ENCODE measurements at places on chromosomes 6 and 20.

DNA sequence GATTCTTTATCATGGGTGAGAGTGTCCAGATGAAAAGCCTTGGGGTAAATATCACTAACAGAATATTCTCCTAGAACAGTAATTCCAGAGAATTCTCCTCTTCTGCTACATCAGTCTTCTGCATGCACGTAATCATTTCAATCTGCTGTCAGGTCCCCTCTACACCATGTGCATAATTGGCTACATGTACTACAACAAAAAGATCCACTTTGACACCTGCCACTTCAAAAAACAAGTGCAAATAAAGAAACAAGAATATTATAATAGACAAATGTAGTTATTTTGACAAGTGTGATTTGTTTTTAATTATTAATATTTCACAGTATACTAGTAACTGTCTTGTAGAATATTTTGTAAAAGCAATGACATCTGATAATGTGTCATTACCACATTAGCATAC, 154.2 kb downstream of the SAMD5 start:
- no peak for ATAC-seq

- ATAC-seq: no peak
Observed at GRCh38 chr6:159620947-159621346, 72.1 kb downstream of the SOD2 start.

DNA sequence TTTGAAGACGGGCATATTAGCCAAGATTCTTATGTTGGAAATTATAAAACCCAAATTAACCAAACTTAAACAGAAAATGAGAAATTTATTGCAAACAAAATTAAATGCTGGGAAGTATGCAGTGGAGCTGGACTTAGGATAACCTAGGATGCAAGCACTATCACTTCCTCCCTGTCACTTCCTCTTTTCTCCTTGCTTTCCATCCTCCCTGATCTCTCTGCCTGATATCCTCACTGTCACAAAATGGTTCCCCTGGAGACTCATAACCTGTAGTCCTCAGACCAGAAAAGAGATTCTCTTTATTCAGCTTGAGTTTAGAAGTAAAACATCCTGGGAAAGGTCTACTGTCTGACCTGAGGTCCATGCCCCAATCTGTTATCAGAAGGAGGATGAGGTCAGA, 7.4 kb upstream of the KLHL32 start:
- ATAC-seq: no peak

DNA sequence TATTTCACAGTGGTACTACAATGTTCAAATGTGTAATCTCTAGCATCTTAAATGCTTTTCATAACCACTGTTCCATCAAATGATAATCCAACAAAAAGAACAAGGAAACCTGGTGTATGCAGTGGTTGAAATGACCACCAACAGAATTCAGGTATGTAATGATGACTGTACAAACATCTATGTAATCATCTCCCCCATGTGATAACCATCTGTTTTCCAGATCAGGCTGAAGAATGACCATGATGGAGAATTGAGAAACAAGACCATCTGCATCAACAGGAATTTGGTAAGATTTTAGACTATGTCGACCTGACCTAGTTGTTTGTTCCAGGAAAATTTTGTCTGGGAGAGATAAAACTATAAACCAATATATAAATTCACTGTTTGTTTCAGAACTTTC, 81.3 kb upstream of the ASCC3 start:
- ATAC-seq: no peak

- no peak for ATAC-seq
Observed at GRCh38 chr6:33147807-33148666, 44.2 kb downstream of the COL11A2 start.

GRCh38 chr6:27139756-27140579, 107.5 kb upstream of the PRSS16 start:
- ATAC-seq: peak; percentile 22

Data from gastroesophageal sphincter (tissue), 4 donors.